ENCODE measurements at places on chromosomes 4 and X.

DNA sequence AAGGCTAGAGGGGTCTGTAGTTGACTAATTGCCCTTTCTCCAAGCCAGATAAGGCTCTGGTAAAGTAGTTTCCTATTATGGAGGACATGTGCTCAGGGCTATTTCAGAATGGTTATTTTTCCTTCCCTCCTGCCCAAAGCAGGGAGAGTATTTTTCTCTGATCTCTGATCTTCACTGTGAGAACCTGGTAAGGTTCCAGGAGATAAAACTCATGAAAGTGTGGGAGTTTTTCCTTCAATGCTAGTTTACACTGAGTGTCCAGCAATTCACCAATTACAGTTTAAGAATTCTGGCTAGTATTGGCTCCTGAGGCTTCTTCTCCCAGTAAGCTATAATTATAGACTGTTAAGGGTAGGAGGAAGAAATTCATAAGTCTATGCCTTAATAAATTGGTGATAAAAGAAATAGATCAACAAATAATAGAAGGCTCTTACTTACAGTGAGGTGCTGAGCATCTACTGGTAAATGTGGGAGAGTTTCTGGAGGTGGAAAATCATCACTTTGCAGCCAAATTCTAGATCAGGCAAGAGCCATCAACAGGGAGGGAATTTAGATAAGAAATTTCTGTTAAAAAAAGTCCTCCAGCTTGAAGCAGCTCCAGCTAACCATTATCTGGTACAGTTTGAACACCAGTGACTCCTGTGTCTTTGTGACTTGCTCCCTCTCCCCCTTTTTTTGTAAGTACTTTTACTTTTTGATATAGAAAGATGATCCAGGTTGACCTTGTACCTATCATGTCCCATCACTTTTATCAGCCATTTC, 30.9 kb downstream of the CASP6 start:
- no peak for DNase-seq

GRCh38 chr4:74206088-74206825, 48.3 kb downstream of the MTHFD2L start:
- DNase-seq = no peak

GRCh38 chrX:3788494-3789233, 75.2 kb upstream of the PRKX start:
- DNase-seq = no peak

DNA sequence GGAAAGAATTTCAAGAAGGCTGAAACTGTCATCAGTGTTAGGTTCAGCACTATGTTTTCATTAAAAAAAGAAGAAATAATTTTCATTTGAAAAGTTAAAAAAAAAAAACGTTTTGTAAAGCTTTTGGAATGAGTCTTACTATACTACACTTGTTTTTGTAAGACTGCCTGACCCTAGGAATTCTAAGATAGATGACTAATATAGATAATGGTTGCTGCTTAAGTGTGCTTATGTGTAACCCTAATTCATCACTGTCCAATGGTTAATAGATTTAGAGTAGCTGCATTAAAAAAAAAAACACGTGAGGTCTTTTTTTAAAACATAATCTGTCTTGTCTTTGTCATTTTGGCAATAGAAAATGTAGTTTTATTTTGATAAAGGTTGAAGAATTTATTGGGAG, 323.2 kb downstream of the IL1RAPL1 start:
- no peak for DNase-seq
